ENCODE measurements at places on chromosomes 4 and X. TPM values are rescaled to one million over a fixed set of nuclear protein-coding genes. Genes with fewer than 3 reads are reported as not detected.

GRCh38 chr4:86223472-86223871, 136.4 kb downstream of the MAPK10 start:
- no peaks in the 10 kb centered on the region for H3K36me3 ChIP-seq
- H3K4me3 ChIP-seq, result no peak overlapping the region
- DNase-seq, result no peak

DNA sequence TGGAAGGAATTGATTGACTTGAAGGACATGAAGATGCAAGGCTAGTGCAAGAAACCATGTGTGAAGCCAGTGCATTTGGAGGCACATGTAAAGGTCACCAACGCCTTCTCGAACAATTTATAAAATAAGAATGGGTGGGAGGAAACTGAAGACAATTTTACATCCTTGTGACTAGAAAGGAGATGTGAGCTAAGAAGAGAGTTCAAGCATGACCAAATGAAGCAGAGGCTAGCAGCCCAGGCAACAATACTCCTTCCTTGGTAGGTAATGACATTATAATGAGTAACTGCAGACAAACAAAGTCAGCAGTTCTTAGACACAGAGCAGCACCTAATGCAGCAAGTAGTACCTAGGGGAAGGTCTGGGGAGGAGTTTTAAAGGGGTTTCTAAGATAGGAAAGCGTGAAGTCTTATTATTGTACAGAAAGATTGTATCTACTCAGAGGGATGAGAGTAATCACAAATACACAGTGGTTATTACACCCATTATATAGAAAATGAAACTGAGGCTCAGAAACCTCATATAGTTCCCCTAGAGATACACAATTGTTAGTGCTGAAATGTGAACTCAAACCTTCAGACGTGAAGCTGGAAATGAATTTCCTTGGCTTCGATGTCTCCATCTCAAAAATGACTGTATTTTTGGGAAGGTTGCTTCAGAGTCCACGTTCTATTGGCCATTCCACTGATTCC, 56.1 kb downstream of the ATXN3L start:
- no peak for DNase-seq
- no peaks in the 10 kb centered on the region for H3K4me1 ChIP-seq
- H3K27me3 ChIP-seq, result no peaks in the 10 kb centered on the region
- H3K27ac ChIP-seq, result no peak overlapping the region

GRCh38 chrX:8284131-8284530, 113.1 kb upstream of the VCX2 start:
- H3K4me1 ChIP-seq, result no peaks in the 10 kb centered on the region
- no peak overlapping the region for H3K4me3 ChIP-seq
- no peak overlapping the region for H3K27ac ChIP-seq
- DNase-seq, result no peak

GRCh38 chr4:175330236-175330635, 412.1 kb downstream of the ADAM29 start:
- H3K27ac ChIP-seq, result no peak overlapping the region
- DNase-seq, result no peak
- no peaks in the 10 kb centered on the region for H3K4me1 ChIP-seq

- H3K36me3 ChIP-seq, result no peaks in the 10 kb centered on the region
- H3K4me1 ChIP-seq, result no peaks in the 10 kb centered on the region
- no peaks in the 10 kb centered on the region for H3K27me3 ChIP-seq
- no peak overlapping the region for H3K4me3 ChIP-seq
Measured at GRCh38 chr4:35912174-35912573, 332.1 kb downstream of the ARAP2 start.

GRCh38 chr4:40507977-40508376, 121.7 kb downstream of the RBM47 start:
- H3K27ac ChIP-seq, result no peak overlapping the region
- H3K4me3 ChIP-seq, result no peak overlapping the region
- H3K4me1 ChIP-seq, result no peaks in the 10 kb centered on the region
- no peak for DNase-seq
- H3K27me3 ChIP-seq, result no peaks in the 10 kb centered on the region

DNA sequence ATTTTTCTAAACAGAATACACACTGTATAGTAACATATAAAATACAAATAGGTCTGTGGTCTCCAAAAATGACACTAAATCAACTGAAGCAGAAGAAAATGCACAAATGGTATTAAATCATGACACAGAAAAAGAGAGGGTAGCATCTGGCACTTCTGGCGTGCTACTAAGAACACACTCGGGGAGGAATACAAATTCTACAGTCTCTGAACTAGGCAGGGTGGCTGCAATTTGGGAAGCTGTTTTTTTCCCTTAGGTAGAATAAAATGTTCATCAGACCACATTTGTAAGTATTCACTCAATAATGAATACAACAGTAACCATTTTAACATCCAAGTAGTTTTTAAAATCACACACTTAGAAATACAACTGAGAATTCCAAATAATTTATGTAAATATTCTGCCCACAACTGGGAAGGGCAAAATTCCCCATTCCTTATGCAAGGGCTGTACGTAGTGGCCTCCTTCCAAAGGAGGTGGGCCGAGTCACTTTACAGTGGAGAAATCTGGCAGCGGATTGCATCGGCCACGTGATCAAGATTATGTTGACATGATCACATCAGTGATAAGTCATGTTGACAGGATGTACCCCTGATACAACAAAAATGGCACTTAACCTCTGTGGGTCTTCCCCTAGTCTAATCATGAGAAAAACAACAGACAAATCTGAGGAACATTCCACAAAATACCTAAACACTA, 101.1 kb downstream of the TSPAN5 start:
- no peak overlapping the region for H3K27ac ChIP-seq
- DNase-seq, result no peak
- H3K27me3 ChIP-seq, result no peaks in the 10 kb centered on the region
- no peak overlapping the region for H3K4me3 ChIP-seq
- H3K4me1 ChIP-seq, result peaks cover 6% of the 10 kb centered on the region

GRCh38 chrX:68867458-68868112, 38.8 kb downstream of the EFNB1 start:
- H3K4me3 ChIP-seq, result no peak overlapping the region
- no peak overlapping the region for H3K27ac ChIP-seq
- no peaks in the 10 kb centered on the region for H3K4me1 ChIP-seq
- H3K36me3 ChIP-seq, result no peaks in the 10 kb centered on the region
- no peaks in the 10 kb centered on the region for H3K27me3 ChIP-seq

DNA sequence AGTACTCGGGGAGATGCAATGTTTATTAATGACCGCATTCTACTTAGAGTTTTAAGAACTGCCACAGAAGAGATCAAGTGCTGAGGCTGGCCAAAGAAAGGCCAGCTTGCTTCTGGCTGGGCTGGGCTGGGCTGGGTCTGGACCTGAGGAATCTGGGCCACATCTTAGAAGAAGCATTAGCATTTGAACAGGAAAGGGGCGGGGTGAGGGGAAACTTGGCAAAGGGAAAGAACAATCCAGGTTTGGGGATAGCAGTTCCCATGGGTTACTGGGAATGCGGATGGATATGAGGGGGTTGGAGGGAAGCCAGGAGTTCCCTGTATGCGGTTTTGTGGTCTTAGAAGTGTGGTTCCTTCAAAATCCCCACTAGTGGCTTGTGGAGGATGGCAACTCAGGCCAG, 83.3 kb downstream of the CLDN34 start:
- H3K36me3 ChIP-seq, result no peaks in the 10 kb centered on the region
- no peak overlapping the region for H3K4me3 ChIP-seq
- no peak for DNase-seq
- peak overlapping the region; percentile 48 for H3K27ac ChIP-seq

GRCh38 chr4:184792950-184793555, 32.7 kb downstream of the ACSL1 start:
- H3K36me3 ChIP-seq, result peaks cover under 1% of the 10 kb centered on the region
- no peaks in the 10 kb centered on the region for H3K27me3 ChIP-seq
- DNase-seq, result no peak
- H3K4me1 ChIP-seq, result no peaks in the 10 kb centered on the region
- no peak overlapping the region for H3K4me3 ChIP-seq

- no peak overlapping the region for H3K27ac ChIP-seq
- DNase-seq, result no peak
- no peaks in the 10 kb centered on the region for H3K4me1 ChIP-seq
- no peaks in the 10 kb centered on the region for H3K27me3 ChIP-seq
- H3K4me3 ChIP-seq, result no peak overlapping the region
Measured at GRCh38 chr4:92091335-92091734, 212.4 kb upstream of the GRID2 start.

GRCh38 chr4:173291899-173292298, 42.3 kb downstream of the HMGB2 start:
- no peaks in the 10 kb centered on the region for H3K36me3 ChIP-seq
- no peaks in the 10 kb centered on the region for H3K27me3 ChIP-seq
- H3K4me3 ChIP-seq, result no peak overlapping the region
- DNase-seq, result no peak
- no peak overlapping the region for H3K27ac ChIP-seq
- no peaks in the 10 kb centered on the region for H3K4me1 ChIP-seq

DNA sequence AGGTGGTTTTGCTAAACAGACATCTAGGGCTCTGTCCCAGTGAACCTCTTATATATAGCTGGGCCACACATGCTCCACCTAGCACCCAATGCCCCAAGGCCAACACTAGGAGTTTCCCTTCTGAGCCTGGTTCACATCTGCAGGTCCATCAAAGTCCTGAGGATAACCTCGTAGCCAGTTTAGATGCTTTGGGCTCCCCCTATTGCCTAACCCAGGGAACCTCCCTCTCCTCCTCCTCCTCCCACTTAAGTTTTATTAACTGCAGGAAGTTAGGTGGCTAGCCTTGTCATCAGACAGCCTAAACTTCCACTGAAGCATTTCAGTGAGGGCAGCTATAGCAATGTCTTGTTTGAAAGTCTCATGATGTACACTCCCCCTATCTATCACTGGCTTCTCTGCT, 88.0 kb downstream of the GUCY2F start:
- H3K36me3 ChIP-seq, result no peaks in the 10 kb centered on the region
- no peak overlapping the region for H3K27ac ChIP-seq
- DNase-seq, result no peak
- no peak overlapping the region for H3K4me3 ChIP-seq
- H3K27me3 ChIP-seq, result no peaks in the 10 kb centered on the region

Gene SLC39A8
- 7.7 TPM for total RNA-seq

Gene ZAR1
- not detected for total RNA-seq

Gene MAGEA11
- total RNA-seq, result not detected

Gene USP17L28
- total RNA-seq, result not detected

Gene SPACA5
- total RNA-seq, result not detected

Gene XK
- 27.0 TPM for total RNA-seq

Gene SMAD1
- 45.7 TPM for total RNA-seq

Gene BTC
- 42.2 TPM for total RNA-seq

All from sigmoid colon (tissue), 7 donors.